Activated CD4-positive, CD25-positive, alpha-beta regulatory T cell treated with anti-CD3 and anti-CD28 coated beads, Interleukin-2, amount 50 U/mL, for 24 hours (primary cell): ENCODE measurements at places on chromosomes 2 and 18.

- ATAC-seq: no peak
These were observed 14.7 kb upstream of the TTC32 start for GRCh38 chr2:19916385-19916950.

GRCh38 chr2:161992531-161992930 lies 81.5 kb downstream of the DPP4 start:
- peak; percentile 80 for ATAC-seq

GRCh38 chr2:70523672-70523995 lies 30.0 kb downstream of the TGFA start:
- ATAC-seq: no peak

DNA sequence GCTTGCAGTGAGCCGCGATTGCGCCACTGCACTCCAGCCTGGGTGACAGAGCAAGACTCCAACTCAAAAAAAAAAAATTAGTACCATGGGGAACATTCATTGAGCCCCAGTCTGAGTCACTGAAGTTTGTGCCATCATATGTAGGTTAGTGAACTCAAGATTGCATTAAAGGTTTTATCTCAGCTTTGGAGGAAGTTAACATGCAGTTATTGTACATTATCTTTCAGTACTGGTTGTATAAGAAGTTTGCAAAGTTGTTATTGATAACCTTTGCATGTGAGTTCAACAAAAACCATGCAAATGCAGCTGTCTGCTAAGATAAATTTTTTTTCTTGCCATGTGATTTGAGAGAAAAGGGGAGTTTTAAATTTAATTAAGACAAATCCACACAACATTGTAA lies 95.7 kb downstream of the MEIS1 start:
- no peak for ATAC-seq

DNA sequence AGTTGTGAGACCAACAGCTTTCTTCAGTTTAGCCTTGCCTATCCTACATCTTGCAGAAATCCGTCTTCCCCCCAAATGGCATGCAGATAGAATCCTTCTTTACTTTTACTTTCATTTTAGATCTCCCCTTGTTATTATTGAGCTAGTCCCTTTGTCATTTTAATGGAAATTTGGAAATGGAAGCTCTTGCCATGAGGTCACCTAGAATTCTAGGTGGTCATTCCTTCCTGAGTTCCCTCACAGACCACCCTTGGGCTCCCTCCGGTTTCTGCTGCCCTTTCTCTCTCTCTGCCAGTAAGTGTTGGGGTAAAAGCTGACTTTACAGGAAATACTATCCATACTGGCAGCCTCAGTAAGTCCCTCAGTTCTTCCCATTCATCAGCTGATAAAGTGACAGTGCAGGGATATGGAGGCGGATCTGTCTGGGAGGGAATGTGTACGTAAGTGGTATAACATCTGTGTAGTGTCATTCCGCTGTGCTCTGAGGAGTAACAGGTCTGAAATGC lies 30.2 kb downstream of the ARHGAP25 start:
- ATAC-seq: no peak

DNA sequence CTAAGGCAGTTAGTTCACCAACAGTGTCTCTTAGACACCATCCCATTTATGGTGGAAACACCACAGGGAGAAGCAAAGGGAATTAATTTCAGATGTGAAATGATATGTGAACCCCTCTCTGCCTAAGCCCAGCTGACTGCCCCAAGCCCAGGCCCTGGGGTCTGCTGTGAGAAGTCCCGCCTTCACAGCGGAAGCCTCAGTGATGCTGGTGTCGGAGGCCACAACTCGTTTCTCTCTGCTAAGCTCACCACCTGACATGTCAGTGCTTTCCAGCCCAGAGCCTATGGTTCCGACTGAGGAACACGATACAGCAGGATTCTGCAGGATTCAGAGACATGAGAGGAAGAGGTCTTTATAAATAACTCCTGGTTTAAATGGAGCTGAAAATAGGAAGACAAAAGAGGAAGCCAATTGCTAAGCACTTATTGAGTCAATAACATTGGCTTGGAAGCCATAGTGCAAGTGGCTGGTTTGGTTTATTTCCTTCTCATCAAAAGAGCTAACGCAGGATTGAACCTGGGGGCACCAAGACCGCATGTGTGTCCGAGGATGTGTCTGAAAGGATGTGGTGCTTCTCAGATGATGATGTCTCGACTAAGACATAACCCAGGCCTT lies 21.9 kb upstream of the LOXHD1 start:
- ATAC-seq: no peak

GRCh38 chr2:233152541-233152940 lies 92.4 kb downstream of the INPP5D start:
- no peak for ATAC-seq

- peak; percentile 6 for ATAC-seq
These were observed 845 bp downstream of the EML4 start for GRCh38 chr2:42169874-42170521.

- ATAC-seq: no peak
These were observed 280.1 kb upstream of the STON1 start for GRCh38 chr2:48249631-48250473.

GRCh38 chr2:67824186-67824585 lies 238.6 kb downstream of the C1D start:
- ATAC-seq: no peak

- ATAC-seq: no peak
These were observed 97.8 kb upstream of the UNC80 start for GRCh38 chr2:209673811-209674210.

DNA sequence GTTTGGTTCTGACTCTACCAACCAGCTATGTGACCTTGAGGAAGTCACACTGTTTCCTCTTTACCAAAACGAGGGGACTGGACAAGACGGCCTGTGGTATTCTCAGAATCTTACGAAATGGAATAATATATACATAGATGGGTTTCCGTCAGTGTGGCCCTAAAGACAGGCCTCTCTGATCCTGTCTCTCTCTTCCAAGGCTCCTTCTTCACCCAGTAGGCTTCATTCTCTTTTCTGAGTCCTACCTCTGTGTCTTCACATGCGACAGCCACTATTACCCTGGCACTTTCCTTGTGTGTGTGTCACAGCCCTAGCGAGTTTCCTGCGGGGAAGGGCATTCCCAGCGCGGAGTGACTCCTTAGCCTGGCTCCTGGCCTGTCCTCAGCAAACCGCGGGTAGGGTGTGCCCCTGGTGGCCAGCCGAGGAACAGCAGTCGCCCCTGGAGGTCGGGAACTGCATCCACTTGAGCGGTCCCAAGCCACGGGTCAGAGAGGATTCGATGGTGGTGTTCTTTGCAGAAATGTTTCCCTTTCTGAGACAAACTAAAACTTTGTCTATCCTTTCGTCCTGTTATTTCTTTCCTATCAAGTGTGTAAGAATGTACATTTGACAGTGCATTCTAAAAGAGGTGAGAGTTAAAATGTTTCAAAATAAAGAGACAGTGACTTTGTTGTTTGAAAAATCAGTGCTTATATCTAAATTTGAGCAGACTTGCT lies 63.3 kb downstream of the RAB31 start:
- peak; percentile 32 for ATAC-seq

GRCh38 chr2:218427741-218428140 lies 8.8 kb downstream of the VIL1 start:
- ATAC-seq: no peak

DNA sequence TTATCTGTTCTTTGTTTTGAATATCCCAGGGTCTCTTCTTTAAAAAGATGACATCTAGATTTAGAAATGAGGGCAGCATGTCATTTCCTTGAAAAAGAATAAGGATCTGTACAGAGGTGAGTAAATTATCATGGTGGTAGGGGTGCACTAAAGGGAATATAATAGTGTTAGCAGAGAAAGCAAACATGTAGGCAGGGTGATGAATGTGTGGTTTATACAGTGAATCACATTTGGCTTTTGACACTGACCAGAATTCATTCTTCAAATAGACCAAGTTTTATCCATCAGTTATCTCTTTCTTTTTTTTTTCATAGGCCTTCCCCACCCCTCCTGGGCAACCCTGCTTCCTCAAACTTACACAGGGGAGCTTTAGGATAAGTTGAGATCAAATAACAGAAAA lies 184.5 kb upstream of the LRP1B start:
- no peak for ATAC-seq

DNA sequence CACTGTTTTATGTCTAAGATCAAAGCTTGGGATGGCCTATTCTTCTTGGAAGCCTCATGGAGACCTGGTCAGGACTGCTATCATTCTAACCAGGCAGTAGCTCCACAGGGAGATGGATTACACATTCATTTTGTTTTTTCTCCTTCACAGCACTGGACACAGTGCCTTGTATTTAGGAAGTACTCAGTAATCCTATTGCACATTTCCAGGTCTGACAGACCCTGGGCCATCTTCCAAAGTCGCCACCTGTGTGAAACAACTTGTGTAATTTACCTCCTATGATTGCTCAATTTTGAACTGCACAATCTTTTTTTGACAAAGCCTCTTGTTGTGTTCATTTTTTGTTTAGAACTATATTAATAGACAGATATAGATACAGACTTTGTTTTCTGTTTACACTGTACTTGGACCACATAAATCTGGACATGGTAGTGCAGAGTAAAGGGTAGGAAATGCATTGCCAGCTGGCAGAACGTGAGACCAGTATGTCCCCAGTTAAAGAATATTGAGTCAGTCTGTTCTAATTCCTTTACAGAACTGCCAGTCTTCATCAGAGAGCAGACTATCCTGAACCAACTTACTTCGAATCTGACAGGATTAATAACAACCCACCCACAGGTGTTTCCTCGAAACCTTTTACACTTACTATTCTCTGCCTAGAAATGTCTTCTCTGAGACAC lies 277.8 kb upstream of the CYRIA start:
- ATAC-seq: no peak

DNA sequence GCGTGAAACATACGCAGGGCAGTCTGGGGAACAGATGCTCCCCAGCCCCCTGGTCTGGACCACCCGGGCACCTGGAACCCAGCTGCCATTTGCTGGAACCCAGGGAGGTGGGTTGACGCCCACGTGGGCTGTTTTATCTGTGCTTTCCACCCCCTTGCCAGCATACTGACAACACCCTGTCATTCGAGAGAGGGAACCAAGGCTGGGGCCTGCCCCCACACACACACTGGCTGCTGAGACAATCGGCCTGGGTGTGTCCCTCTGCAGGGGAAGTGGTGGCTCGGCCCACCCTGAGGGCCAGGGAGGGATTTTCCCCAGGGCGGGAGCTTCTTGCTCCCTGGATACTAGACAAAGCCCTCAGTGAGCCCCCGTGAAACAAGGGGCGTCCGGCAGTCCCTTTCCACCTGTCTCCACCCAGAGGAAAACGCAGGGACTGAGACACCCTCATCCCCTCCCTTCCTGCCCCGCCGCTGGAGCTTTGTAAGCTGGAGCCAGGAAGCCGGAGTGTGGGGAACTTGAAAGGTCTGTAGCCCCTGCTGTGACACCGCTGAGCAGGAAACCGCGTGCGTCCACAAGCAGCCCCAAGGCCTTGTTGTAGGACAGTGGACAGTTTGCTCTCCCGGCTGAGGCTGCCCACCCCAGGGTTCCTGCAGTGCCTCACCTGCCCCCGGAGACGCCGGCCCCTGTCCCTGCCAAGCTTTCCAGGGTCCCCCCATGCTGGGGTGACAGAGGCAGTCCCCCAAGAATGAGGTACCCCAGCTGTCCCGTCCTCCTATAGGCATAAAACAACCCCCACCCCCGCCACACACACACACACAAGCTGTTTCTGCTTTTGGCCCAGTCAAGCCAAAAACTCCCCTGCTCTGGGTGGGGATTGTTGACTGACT lies 14.1 kb upstream of the KLF11 start:
- peak; percentile 85 for ATAC-seq

- ATAC-seq: no peak
These were observed 2.1 kb downstream of the CTDP1 start for GRCh38 chr18:79681484-79682387.

GRCh38 chr2:159904959-159905305 lies 106.9 kb upstream of the CD302 start:
- no peak for ATAC-seq

DNA sequence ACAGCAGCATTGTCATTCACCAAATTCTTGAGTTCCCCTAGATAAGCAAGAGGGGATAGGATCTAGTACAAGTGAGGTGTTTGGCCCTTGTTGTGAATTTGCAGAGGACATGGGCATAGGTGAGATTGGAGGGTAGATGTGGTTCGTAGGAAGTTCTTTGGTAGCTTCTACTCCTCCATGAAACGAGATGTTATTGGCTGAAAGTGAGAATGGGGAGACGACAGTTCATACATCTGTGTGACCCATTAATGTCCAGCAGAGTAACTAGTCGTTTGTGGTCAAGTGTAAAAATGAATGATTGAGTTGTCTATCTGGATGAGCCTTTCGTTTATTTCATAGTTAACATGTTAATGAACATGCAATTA lies 90.4 kb downstream of the UBE2E3 start:
- no peak for ATAC-seq

GRCh38 chr2:196670342-196670741 lies 30.8 kb downstream of the CCDC150 start:
- no peak for ATAC-seq

GRCh38 chr2:199278099-199278498 lies 179.6 kb downstream of the SATB2 start:
- no peak for ATAC-seq

DNA sequence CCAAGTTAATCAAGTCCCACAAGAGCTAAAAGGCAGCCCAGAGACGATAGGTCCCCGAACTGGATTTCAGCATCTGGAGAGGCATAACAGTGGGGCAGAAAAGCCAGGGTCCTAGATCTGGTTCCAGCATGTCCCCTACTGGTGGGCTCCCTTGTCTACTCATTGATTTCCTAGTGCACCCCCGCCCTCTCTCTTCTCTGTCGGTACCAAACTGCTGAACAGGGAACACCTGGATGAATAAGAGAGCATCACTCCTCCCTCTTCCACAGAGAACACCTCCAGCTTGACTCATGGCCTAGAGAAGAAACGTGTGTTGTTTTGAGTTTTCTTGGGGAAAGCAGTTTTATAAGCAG lies 101.3 kb downstream of the FOXI3 start:
- ATAC-seq: no peak

GRCh38 chr2:165227571-165227970 lies 11.6 kb upstream of the SCN2A start:
- no peak for ATAC-seq

GRCh38 chr18:74155276-74155675 lies 7.0 kb downstream of the TIMM21 start:
- no peak for ATAC-seq

DNA sequence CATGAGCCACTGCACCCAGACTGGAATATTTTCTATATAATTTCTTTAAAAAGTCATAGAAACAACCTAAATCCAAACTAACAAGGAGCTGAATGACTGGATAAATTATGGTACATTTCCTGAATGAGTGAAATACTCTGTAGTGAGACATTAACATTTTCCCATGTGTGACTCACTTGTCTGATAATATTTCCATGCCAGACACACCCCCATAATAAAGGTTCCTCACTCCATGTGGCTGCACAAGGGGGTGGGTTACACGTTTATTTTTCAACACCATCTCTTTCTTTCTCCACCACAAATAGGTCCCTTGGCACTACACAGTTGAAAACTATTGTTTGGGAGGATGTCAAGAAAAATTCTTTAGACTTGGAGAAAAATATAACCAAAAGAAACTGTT lies 266.3 kb upstream of the LYPD1 start:
- no peak for ATAC-seq

GRCh38 chr2:71545572-71546274 lies 92.4 kb downstream of the DYSF start:
- ATAC-seq: peak; percentile 51

- no peak for ATAC-seq
These were observed 8.0 kb upstream of the CDK15 start for GRCh38 chr2:201798252-201798913.

GRCh38 chr2:62741127-62741526 lies 35.6 kb downstream of the EHBP1 start:
- ATAC-seq: no peak
